ENCODE measurements at places on chromosomes 11 and 22.

DNA sequence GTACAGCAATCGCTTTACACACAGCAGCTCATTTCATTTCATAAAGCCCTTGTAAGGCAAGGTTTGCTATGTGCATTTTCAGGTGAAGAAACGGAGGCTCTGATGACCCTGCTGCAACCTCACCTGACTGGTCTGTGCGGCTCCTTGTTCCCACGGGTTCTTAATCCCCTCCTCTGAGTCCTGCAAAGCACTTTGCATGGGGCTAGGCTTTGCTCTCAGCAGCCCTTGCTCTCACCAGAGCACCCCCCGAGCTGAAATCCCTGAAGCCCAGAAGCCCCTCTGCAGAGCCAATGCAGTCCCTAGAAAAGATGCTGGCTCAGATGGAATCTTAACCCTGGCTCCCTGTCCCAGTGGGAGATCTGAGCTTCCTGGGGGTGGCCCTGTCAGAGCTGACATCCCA is 11.0 kb upstream of the APOL6 start:
- DNase-seq: no peak

GRCh38 chr11:86274999-86275398 is 27.0 kb upstream of the HIKESHI start:
- no peak for DNase-seq

DNA sequence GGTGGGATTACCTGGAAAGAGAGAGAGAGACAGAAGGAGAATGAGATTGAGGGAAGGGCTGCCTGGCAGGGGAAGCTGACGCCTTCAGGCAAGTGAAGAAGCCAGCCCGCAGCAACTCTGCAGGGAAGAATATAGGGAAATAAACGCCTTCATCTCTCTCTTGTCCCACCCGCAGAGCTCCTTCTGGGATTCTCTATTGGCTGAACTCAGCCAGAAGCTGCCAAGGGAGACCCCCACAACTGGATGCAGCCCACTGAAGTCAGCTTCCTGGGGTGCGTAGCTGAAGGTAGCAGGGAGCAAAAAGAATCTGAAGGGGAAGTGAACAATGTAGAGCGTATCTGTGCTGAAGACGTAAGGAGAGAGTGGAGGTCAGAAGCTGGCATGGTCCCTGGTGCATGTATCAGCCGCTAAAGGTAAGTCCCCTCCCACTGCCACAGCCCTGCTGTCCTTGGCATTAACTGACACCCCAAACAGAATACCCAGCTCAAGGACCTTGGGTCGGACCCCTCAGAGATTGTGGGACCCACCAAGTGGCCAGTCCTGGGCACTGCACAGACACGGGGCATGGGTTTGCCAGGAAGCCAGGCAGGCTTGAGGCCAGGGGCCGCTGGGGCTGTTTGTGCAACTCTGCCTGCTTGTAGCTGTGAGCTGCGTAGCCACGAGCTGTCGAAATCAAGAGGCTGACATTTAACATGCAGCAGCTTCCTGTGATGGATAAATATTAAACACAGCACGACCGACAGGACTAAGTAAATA is 469.9 kb downstream of the MN1 start:
- DNase-seq: peak; percentile 26

GRCh38 chr22:30870451-30871345 is 97.9 kb downstream of the MORC2 start:
- no peak for DNase-seq

- DNase-seq: peak; percentile 50
Measured at GRCh38 chr11:18368221-18368620, 26.1 kb upstream of the LDHA start.

DNA sequence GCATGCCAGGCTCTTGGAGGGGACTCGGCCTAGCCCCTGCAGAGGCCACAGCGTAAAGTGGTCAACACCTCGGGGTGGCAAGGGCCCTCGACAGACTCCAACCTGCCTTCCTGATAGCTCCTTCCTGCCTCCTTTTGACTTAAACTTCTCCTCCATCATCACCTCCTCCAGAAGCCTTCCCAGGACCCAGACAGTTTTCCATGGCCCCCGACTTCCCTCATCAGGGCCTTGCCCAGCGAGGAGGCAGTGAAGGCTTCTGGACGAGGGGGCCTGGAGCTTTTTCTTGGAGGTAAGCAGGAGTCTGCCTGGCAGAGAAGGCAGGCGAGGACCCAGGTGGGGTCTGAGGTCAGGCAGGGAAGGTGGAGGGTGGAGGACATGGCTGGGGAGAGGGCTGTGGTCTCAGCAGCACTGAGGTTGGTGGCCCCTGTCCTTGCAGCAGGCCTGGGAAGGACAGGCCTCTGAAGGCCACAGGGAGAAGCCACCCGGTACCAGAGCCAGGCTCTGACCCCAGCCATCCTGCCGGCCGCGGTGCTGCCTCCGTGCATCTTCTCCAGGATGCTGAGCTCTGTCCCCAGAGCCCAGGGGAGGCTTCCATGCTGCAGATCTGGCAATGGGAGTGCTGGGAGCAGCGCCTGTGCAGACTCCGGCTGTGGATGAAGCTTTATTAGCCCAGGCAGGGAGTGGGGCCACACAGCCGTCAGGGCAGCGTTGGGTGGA is 81.4 kb downstream of the WNT7B start:
- DNase-seq: no peak

DNA sequence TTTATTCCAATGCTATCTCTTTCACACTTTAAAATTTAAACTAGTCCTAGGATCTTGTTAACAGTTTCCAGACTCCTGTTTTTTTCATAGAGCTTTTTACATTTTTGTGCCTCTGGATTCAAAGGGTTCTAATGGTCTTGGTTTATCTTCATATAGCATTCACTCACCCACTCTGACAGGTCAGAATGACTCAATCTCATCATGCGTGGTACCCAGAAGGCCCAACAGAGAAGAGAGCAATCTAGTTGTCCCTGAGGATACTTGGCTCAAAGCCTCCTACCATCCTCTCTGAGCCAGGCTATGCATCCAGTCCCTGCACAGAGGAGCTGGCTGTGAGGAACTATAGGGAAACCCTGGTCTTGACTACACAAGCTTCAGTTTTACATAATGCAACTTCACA is 27.5 kb downstream of the MAML2 start:
- no peak for DNase-seq

DNA sequence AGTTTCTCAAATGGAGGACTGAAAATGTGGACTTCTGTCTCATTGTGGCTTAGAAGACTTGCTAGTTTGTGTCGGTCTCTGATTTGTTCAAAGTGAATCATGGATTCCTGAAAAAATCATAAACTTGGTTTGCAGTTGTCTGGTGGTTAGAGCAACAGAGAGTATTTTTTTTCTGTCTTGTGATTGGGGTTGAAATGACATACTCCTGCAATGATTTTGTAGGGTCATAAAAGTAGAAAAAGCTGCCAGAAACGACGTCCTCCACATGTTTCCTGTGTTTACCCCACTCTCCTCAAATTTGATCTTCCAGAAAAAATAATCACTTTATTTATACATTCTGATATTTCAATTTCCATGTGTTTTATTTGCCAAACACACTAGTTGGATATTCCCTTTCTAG is 219.2 kb upstream of the PGR start:
- DNase-seq: no peak

- peak; percentile 91 for DNase-seq
Measured at GRCh38 chr11:12746593-12747097, 72.4 kb downstream of the TEAD1 start.

DNA sequence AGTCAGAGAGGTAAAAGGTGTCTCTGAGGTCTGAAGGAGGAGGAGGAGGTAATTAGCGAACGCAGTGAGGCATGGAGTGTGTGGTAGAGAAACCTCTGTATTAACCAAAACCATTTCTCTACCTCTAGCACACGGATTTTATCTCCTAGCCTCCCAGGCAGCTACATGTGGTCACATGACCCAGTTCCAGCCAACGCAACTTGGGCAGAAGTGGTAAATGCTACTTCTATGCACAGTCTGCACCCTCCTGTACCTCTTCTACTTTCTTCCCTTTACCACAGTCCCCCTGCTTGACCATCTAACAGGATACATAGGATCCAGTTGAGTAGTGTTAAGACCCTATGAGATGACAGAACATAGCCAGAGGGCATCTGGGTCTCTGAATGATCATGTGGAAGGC is 95.7 kb downstream of the XRRA1 start:
- DNase-seq: no peak

- peak; percentile 74 for DNase-seq
Measured at GRCh38 chr11:73999581-74000306, 9.1 kb downstream of the UCP3 start.

- DNase-seq: peak; percentile 6
Measured at GRCh38 chr11:84465040-84465439, 1162.1 kb downstream of the DLG2 start.

GRCh38 chr11:72418834-72419560 is 15.3 kb downstream of the CLPB start:
- DNase-seq: no peak

GRCh38 chr22:49261616-49262015 is 566.1 kb downstream of the BRD1 start:
- DNase-seq: no peak

GRCh38 chr22:22787151-22787550 is 100.5 kb upstream of the IGLL5 start:
- no peak for DNase-seq

DNA sequence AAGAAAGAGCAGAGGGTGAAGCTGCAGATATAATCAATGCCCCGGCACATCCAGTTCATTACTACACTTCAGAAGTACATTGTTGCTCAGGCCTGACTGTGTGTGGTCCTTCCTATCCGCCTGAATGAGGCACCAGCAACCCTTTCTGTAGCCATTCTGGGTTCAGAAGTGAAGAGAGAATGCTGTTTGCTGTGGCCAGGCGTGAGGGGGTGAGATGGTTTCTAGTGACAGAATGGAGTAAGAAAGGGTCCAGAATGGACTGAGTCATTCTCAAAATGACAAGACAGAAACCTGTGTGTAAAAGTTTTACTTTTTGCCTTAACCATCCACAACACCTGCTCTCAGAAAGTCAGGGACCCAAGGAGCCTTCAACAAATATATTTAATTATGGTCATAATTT is 334.8 kb downstream of the GUCY1A2 start:
- no peak for DNase-seq

- DNase-seq: no peak
Measured at GRCh38 chr11:126392633-126393013, 37.1 kb downstream of the ST3GAL4 start.

GRCh38 chr22:31950226-31950625 is 5.9 kb downstream of the YWHAH start:
- no peak for DNase-seq

DNA sequence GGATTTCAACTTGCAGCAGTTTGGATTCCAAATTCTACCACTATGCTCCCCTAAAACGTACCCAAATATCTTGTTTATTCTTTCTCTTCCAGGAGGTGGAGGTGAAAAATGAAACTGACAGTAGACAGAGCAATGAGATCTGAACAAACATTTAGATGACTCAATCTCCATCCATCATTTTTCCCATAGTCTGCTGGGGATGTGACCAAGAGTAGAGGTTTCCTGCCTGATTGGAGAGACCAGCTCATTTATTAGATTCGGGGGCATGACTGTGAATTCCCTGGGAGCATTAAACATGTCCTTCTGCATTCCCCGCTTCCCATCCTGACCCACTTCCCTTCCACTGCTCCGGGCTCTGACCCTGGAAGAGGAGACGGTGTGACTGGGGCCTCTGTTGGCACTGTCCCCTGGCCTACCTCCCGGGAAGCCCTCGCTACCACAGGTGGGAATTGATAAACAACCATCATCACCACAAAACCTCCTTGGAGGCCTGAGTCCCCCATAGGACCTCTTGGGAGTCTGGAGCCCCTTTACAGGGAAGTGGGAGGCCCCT is 20.3 kb downstream of the DKK3 start:
- DNase-seq: peak; percentile 85

- no peak for DNase-seq
Measured at GRCh38 chr11:68657021-68657780, 27.1 kb upstream of the GAL start.

GRCh38 chr11:92500453-92500852 is 275.8 kb downstream of the FAT3 start:
- peak; percentile 15 for DNase-seq

DNA sequence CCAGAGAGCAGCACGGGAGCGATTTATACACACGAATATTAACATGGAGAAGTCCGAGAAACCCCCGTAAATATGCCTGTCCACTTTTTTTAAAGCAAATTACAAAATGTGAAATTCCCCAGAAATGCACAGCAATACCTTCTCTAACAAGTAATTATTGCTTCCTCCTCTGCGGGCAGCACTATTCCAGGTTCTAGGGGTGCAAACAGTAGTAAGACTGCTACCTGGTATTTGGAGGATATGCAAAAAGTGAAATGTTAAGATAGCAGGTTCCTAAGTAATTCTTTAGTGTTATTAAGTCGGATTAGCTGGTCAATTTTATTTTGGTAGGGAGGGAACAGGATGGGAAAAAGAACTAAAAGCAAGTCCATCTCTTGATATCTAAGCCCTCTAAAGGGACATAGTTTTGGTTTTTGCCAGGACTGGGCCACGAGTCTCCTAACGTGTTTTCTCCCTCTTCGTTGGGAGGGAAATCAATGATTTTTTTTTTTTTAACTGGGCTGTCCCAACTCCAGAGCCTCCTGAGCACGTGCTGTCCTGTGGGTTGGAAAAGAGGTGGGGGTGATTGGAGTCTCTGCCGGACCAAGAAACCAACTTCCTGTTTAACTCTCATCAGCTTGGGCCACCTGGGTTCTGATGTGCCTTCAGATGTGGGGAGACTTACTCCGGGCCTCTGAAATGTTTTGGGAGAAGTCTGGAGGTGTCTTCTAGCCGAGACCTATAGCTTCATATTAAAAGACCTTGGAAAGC is 1.7 kb upstream of the XBP1 start:
- DNase-seq: peak; percentile 23

GRCh38 chr11:59770869-59771268 is 15.7 kb downstream of the STX3 start:
- DNase-seq: no peak

GRCh38 chr11:61762798-61763197 is 10.4 kb downstream of the MYRF start:
- DNase-seq: no peak

DNA sequence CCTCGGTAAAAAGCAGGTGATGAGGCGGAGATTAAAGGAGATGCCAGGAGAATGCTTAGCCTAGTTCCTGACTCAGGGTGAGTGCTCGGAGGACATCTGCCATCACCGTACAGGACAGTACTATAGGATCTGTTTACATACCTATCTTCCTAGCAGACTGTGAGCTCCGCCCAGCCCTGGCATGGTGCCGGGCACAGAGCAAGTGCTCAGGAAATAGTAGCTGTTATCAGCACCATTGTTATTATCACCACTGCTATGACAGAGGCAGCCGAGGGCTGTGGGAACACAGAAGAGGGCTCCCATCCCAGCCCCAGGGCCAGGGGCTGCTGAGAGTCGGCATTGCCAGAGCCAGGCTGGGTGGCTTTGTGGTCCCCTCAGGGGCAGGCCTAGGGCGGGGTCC is 642 bp upstream of the SEPTIN3 start:
- no peak for DNase-seq

Measured in kidney tubule cell (primary cell).